GM18507 (cell line): ENCODE measurements at places on chromosomes 2 and 18.

- no peak for DNase-seq
These were observed 4.2 kb upstream of the ONECUT2 start for GRCh38 chr18:57431002-57431382.

- no peak for DNase-seq
These were observed 53.9 kb downstream of the INHBB start for GRCh38 chr2:120399889-120400240.

GRCh38 chr2:200405599-200406298 is 99.3 kb downstream of the SPATS2L start:
- DNase-seq = no peak

- DNase-seq = no peak
These were observed 49.2 kb upstream of the CCDC150 start for GRCh38 chr2:196590286-196590685.

- no peak for DNase-seq
These were observed 10.0 kb downstream of the SLC40A1 start for GRCh38 chr2:189570570-189571031.

GRCh38 chr2:40611196-40611595 is 159.3 kb upstream of the SLC8A1 start:
- DNase-seq = no peak

GRCh38 chr2:230203110-230203676 is 16.6 kb downstream of the SP110 start:
- no peak for DNase-seq

- DNase-seq = no peak
These were observed 46.9 kb upstream of the NDUFV2 start for GRCh38 chr18:9055626-9056025.

DNA sequence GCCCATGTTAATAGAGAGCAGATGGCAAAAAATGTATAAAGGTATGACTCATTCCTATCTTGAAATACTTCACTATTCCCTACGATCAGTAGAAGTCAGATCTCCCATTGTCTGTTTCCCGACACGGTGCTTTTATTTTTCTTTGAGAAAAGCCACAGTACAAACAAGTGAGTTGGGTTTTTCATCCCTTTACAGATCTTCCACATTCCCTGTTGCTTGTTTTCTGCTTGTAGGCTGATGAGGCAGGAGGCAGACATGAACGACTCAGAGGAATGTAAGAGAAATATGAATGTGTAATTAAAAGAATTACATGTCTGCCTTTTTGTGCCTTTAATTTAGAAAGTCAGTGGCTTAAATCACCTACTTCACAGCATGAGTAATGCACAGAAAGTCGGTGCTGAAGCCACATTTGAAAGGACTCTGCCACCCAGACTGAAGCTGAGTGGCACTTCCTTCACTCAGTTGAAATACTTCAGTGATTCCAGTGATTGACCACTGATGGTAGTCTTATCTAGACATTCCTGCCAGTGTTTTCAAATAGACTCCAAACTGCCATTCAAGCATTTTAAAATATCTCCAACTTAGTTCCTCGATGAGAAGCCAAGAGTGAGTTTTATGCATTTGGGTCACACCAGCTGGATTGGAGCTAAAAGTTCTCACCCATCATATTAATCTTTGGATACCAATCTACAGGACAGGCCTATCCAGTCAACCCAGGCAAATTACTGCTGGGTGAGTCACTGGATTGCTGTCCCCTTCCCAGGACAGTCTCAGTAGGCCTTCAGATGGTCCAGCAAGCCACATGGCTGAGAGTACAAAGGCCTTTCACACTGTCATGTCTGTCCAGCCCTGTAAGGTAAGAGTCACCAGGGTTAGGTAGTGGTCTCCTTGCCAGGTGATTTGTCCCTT is 79.0 kb downstream of the COLEC12 start:
- no peak for DNase-seq

DNA sequence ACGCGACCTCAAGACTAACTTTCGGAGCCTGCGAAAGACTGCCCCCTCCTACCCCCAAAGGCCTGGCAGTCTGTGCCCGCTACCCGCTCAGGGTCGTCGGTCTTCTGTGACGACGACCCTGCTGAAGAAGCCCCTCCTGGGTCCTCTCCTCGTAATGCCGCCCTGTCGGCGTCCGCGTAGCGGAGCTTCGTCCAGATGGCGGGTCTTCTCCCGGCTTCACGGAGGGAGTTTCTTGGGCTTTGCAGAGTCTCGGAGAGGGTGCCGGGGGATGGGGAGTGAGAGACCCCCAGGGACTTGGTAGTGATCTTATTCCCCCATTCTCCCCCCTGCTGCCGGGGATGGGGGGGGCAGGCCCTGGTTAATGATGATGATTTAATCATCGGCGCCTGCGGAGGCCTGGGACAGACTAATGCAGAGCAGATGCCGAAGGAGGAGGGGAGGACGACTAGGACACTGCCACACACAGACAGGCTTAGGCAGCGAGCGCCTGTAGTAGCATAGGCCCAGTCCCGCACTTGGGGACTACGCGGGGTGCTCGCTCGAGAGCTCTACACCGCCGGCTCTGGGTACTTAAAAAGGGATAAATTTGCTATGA is 528 bp upstream of the PCGF1 start:
- DNase-seq = no peak

DNA sequence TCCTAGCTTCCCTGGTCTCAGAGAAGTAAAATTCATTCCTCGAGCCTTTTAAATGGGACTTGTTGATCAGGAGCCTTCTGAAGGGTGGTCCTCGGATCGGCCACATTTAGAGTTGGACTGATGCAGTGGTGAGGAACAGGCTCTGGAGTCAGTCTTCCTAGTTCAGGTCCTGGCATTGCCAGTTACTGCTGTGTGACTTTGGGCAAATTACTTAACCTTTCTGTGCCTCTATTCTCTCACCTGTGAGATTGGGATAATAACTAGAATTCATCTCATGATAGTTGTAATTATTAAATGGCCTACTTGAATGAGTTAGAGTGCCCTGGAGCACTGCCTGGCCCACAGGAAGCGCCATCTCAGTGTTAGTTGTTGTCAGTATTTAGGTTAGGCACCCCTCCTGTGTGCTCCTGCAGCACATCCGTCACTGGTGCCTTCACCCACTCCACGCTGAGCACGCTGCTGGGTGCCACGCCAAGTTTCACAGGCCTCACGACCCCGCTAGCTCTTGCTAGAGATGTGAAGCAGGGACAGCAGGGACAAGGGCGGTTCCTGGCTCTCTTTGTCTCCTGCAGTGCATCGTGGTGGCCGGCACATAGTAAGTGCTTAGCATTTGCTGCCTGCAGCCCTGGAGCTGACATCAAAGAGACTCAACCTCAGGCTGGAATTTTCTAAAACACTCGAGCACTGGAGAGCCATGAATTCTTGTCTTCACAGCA is 122.9 kb downstream of the FAM210A start:
- DNase-seq = no peak

- DNase-seq = no peak
These were observed 45.3 kb downstream of the ACAA2 start for GRCh38 chr18:49768051-49768391.

- DNase-seq = no peak
These were observed 90.7 kb downstream of the POLR1A start for GRCh38 chr2:86015006-86015405.

DNA sequence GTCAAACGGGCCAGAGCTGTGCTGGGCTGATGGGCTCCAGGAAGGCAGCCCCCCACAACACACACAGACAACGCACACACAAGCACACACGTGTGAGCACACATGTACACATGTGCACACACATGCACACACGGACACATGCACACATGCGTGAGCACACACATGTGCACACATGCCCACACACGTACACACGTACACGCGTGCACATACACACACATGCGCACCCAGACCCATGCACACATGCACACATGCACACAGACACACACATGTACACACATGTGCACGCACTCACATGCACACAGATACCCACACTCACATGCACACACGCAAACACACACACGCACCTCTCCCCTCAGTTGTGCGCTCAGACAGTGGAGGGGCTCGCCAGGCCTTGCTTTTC is 31.2 kb upstream of the HPCAL1 start:
- DNase-seq = no peak

DNA sequence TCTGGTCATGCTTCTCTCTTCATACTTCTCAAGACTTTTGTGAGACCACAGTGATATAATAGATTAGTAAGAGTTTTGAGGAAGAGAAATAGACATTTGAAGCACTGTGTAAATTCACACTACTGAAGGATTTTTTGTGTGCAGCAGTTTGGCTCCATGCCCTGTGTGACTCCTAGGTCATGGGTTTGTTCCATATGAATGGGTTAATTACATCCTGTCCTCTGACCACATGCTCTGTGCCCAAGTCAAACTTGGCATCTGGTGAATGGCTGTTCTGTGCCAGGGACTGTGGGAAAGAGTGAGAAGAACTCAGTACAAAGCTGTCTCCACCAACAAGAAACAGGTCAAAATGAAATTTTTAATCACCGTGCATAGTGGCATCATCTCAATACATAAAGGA is 304.0 kb downstream of the LNPK start:
- no peak for DNase-seq

- no peak for DNase-seq
These were observed 1503.7 kb downstream of the LRP1B start for GRCh38 chr2:140627136-140627535.

- DNase-seq = no peak
These were observed 243.1 kb downstream of the ADCYAP1 start for GRCh38 chr18:1147730-1148129.

- no peak for DNase-seq
These were observed 222.8 kb downstream of the SOX11 start for GRCh38 chr2:5914811-5915611.

DNA sequence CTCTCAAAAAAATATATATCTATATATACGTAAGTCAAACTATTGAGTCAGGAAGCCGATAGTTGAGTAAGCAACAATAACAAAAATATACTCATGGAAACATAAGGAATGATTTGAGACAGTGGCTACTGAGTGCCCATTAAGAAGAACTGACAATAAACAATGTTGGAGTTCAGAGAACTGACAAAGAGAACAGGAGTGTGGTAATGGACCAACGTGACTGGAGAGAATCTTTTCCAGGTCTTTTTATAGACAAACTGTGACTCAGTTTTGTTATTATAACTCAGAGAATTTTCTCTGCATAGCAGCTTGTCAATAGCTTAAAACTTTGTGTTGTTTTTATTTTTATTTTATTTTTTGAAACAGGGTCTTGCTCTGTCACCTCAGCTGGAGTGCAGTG is 4.6 kb upstream of the GALM start:
- no peak for DNase-seq

DNA sequence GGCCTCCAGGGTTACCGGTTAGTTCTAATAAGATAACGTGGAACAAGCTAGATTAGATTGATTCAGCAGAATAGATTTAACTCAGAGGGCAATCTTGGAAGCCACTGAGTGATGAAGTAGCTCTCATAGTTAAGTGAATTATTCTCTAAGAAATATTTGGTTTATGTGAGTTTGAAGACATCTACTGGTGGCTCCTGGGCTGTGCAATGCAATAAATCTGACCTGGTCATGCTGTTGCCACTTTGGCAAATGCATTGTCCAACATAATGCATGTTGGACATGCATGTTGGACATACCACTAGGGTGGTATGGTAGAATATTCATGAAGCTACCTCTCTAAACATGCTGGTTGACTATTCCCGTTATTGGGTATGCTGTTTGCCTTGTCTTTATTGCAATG is 493.7 kb upstream of the VRK2 start:
- DNase-seq = no peak

DNA sequence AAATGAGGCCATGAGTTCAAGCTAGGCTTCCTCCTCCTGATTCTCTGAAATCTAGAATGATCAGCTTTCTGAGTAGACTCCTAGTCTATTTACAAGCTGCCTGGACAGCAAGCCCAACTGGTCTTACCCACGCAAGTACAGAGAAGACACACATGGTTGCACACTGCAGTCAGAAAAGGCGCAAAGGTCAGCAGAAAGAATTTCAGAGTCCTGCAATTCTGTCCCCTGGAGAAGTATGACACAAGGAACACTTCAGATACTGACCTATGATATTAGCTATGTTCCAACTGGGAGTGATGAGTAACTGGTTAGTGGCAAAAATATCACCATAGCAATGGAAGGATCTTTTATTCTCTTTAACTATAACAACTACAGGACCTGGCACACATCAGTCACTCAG is 336.1 kb upstream of the PKDCC start:
- no peak for DNase-seq

- DNase-seq = no peak
These were observed 133.8 kb upstream of the LMAN1 start for GRCh38 chr18:59492756-59493421.

- DNase-seq = no peak
These were observed 13.7 kb upstream of the LRRFIP1 start for GRCh38 chr2:237613679-237614078.

DNA sequence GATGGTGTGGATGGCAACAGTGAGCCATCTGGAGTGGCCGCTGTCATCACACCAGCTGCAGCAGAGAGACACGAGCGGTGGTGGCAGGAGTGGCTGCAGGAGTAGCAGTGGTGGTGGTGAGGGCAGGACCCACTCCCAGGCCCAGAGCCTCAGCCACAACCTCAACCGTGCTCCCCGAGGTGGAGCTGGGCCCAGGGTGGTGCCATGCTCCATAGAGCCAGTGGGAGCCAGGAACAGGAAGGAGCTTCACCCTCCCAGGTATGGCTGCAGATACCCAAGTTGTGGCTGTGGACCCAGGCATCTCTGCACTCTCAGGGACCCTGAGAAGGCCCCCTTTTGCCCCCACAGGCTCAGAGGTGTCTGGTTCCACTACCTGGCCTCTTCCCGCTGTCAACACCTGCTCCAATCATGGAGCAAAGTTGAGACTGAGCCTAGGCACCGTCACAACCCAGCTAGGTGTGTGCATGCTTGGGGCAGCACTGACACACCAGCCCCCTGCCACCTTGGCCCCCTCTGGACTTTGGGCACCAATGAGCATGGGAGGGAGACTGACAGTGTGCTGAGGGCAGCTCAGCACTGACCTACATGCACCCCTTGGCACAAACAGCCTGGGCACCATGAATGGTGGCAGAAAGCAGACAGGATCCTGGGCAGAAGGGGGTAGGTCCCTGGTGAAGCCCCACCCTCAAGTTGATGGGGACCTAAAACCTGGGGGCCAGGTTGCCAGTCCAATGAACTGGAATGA is 188.9 kb downstream of the NDUFA10 start:
- no peak for DNase-seq

- no peak for DNase-seq
These were observed 68.1 kb upstream of the SULT1C3 start for GRCh38 chr2:108171657-108172056.

DNA sequence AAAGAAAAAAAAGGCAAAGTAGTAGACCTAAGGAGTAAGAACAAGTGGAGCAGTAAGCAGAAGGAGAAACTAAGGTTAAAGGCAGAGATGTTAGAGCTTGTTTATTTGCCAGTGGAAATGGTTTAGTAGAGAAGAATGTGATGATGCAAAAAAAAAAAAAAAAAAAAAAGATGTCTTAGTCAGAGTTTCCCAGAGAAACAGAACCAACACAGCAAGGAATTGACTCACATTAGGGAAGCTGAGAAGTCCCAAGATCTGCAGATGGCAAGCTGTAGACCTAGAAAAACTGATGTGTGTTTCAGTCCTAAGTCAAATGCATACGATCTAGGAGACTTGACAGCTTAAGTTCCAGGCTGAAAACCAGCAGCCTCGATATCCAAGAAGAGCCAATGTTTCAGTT is 1548.8 kb upstream of the LRRTM1 start:
- DNase-seq = no peak

- peak; percentile 29 for DNase-seq
These were observed 86.5 kb downstream of the UXS1 start for GRCh38 chr2:106107509-106108131.
